Stromal cell of bone marrow (primary cell): ENCODE measurements at places on chromosomes 16 and 17.

- DNase-seq, result peak; percentile 57
These were observed 17.4 kb downstream of the CNTNAP4 start for GRCh38 chr16:76294396-76295214.

- no peak for DNase-seq
These were observed 24.5 kb downstream of the NCOR1 start for GRCh38 chr17:16190703-16191360.

GRCh38 chr17:45001310-45001709 lies 33.2 kb upstream of the C1QL1 start:
- no peak for DNase-seq

DNA sequence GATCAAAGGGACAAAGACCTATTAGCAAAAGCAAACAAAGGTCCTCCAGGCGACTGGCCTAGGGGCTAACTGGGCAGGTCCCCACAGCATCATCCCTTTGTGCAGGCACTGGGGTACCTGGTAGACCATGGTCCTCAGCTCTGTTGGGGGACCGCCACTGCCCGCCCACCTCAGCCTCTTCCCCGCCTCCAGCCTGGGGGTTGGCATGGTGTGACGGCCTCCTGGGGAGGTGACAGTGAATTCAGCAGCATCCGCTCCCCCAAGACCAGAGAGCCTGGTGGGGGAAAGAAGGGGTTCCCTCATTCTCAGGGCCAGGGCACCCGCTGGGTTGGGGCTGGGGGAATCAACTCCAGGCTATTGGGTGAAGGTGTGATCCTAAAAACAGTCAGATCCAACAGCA lies 38.7 kb upstream of the DNAH9 start:
- DNase-seq, result no peak

DNA sequence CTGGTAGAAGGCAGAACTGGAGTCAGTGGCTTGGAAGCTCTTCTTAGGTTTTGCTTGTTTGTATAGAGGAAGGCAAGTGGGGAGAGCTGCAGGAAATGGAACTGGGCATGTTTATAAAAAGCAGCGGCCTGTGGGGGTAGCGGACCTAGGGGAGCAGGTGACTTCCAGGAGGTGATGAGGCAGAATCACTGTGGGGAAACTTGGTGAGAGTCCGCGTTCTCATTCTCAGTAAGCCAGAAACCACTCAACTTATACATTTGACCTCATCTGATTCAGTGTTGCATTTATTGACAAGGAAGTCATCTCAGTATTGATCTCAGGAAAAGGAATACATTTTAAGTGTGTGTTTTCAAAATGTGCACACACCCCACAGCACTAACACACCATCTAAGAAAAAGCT lies 299.8 kb downstream of the CNTNAP4 start:
- DNase-seq, result no peak

DNA sequence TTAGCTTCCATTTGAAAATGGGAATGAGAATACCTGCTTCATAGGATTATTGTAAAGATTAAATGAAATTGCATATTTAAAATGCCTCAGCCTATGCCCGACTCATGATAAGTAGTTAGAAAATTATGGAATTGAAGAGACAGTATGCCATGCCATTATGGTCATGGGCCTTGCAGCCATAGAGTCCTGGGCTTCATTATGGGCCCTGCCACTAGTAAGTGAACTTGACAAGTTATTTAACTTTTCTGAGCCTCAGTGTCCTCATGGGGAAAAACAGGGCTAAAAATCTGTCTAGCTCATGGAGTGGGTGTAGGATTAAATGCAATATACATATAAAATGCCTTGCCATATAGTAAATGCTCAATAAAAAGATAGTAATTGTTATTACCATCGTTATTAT lies 133.2 kb downstream of the NPIPB5 start:
- no peak for DNase-seq

GRCh38 chr17:81013642-81014041 lies 21.3 kb upstream of the BAIAP2 start:
- no peak for DNase-seq

DNA sequence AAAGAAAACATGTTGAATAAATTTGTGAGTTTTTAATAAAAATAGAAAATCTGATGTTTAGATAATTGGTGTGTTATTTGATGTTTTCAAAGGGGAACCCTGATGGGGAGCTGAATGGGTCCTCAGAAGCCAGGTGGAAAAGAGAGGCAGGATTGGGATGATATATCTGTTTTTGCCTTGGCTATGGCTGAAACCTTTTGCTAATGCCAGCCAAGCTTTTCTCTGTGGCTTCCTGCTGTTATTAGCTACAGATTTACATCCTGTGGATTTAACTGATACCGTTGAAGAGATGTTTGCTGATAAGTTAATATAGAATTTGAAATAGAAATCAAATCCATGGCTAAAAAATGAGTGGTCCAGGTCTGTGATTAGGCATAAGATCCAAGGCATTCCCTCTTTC lies 4.2 kb upstream of the AATF start:
- no peak for DNase-seq

GRCh38 chr17:12310811-12311210 lies 290.1 kb downstream of the MAP2K4 start:
- no peak for DNase-seq

GRCh38 chr17:75698659-75699058 lies 22.6 kb upstream of the ITGB4 start:
- DNase-seq, result no peak

DNA sequence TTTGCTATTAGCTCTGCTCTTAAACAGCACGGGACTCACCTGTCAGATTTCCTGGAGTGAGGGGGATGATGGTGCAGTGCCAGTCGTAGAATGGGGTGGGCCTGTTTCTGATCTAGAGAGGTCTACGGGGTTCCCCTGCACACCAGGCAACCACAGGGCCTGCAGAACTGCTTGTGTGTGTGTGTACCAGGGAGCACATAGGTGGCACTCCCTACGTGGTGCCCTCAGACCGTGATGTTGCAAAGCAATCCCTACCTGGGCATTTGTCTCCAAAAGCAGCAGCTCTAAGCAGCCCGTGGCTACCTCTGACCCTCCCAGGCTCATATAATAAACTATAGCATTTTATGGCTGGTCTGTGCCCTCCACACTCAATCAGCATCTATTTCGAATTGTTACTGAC lies 38.5 kb downstream of the MPRIP start:
- DNase-seq, result no peak

- DNase-seq, result no peak
These were observed 17.4 kb downstream of the IRF8 start for GRCh38 chr16:85916141-85916890.

DNA sequence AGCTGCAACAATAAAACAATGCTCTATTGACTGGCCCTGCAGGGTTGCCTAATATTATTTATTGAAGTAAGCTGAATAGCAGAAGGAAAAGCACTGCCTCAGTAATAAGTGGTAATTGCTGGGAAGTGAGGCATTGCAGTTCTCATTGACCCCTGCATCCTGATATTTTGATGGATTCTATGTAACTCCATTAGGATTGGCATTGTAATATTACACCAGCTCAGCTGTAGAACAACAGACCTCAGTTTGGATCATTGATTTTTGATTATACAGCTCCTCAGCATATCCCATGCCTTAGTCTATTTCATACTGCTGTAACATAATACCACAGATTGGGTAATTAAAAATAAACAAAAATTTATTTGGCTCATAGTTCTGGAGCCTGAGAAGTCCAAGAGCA lies 650.6 kb upstream of the SALL1 start:
- DNase-seq, result no peak

DNA sequence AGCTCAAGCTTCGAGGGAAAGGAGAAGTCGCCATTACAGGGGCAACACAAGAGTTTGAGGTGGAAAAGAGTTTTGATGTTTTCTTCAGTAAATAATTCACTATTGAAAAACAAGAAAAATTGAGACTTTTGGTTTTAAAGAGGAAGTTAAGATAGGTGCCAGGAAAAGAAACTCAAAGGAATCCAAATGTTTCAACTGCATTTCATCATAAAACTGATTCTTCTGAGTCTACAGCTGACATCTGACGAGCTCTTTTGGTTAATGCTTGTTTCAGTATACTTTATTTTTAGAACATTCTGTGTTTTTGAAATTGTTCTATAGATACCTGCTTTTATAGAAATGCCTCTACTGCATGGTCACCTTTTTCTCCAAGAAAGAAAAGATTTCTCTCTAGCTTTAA lies 54.0 kb downstream of the ERN1 start:
- no peak for DNase-seq

DNA sequence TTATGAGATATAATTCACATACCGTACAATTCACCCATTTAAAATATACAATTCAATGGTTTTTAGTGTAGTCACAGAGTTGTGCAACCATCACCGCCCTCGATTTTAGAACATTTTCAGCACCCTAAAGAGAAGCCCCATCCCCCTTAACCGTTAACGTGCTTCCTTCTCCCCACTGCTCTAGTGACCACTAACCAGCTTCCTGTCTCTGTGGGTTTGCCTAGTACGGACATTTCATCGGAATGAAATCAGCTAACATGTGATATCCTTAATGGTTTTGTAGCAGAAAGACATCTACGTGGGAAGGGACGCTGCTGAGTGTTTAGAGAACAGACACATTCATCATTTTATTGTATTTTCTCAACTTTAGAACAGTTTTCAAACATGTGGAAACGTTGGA lies 80.8 kb upstream of the HSBP1 start:
- DNase-seq, result no peak

DNA sequence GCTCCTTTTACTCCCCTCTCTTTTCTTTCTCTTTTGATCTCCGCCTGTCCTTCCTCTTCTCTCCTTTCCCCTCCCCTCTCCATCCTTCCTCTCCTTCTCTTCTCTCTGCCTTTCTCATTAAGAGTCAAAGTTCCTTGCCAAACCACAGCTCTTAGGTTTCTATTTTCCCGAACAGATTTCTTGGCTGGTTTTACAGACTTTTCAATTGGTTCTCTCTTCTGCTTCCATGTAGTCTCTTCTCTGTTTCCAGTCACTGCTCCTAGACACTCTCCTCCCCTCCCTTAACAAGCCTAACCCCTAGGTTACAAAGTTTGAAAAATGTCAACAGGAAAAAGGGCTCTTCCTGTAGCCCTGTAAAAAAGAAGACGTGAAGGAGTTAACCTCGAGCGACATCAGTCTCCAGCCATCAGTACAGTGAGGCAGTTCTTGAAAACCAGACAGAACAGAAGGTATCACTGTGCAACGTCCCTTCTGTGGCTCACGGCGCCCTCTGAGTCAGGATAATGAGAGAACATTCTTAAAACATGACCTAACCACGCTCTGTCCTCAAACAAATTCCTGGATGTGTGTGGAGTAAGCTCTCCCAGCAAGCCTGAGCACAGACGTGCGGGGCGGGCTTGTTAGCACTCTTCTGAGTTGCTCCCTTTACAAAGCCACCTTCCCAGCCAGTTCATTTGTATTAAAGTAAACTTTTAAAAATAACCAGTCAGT lies 11.6 kb upstream of the MARCHF10 start:
- DNase-seq, result peak; percentile 91

GRCh38 chr17:31757097-31757496 lies 101.9 kb downstream of the COPRS start:
- no peak for DNase-seq

- no peak for DNase-seq
These were observed 5.5 kb downstream of the NARF start for GRCh38 chr17:82463925-82464566.

- DNase-seq, result peak; percentile 92
These were observed 36.6 kb downstream of the UBE2G1 start for GRCh38 chr17:4329838-4330237.

DNA sequence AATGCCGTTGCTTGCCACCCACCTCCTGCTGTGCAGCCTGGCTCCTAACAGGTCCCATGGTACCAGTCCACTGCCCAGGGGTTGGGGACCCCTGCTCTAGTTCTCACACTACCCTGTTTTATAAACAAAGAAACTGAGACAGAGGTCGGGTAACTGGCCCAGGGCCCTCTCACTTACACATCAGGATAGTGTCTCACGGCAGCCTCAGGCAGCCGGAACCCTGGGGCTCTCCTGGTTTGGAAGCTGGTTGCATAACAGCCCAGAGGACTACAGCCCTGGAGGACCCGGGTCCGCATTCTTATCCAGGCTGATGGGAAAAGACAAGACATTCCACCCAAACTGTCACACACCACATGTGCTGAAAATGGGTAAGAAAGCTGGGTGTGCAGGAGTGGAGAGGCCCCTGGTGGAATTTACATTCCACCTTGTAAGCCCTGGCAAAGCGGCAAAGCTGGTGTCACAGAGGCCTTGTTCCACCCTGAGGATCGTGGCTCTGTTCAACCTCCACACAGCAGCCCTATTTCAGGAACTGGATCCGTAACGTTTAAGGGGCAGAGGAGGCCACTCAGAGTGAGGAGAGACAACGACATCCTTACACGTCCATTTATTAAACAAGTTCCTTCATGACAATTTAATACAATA lies 9.8 kb downstream of the CMTM3 start:
- no peak for DNase-seq

DNA sequence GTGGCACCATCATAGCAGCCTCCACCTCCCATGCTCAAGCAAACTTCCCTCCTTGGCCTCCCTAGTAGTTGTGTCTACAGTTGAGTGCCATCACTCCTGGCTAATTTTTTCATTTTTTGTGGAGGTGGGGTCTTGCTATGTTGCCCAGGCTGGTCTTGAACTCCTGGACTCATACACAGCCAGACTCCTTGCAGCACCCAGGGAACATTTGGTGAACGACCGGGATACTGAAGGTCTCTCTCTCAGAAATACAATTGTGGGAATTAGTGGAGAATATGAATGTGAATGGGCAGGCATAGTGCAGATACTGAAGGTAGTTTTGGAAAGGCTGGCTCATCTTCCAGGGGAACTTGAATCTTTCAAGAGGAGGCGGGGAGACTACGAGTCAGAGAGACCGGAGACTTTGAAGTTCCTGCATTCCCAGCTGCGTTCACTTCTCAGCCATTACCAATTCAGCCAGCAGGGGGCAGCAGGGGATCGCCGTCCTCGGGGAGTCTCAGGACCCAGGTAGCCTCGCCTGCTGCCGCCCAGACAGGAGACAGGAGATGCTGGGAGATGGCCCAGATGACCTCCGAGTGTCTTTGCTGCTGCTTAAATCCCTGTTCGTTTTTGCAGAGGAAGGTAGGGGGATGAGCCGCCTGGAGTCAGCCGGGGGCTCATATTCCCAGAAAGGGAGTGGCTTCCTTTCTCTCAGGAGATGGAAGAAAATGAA lies 68.6 kb downstream of the HAPSTR1 start:
- DNase-seq, result peak; percentile 23

DNA sequence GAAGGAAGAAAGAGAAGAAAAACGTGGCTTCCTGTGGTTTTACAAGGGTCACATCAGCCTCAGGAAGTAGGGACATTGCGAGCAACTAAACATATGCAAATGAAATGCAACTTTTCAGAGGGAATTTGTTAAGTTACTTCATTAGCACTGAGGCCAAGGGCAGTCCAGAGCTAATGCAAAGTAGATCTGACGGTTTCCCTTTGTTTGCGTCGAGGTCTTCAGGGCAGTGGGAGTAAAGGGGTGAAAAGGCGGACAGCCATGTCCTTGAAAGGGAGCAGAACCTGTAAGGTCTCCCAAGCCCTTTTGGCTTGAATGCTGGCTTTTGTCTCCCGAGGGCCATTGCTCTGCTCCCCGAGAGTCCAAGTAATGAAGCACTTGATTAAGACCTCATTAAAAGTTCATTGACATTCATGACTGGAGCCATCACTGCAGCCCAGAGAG lies 85.0 kb downstream of the PMP22 start:
- DNase-seq, result no peak
